ENCODE measurements at places on chromosomes 6 and 20. TPM values are rescaled to one million over a fixed set of nuclear protein-coding genes. Genes with fewer than 3 reads are reported as not detected.

GRCh38 chr6:111800821-111801220, 72.4 kb downstream of the FYN start:
- H3K27ac ChIP-seq = no peak overlapping the region
- no peak overlapping the region for H3K4me3 ChIP-seq
- no peaks in the 10 kb centered on the region for H3K27me3 ChIP-seq
- H3K4me1 ChIP-seq = peaks cover 51% of the 10 kb centered on the region

The GPX5 gene
- total RNA-seq = not detected

The CRISP3 gene
- not detected for total RNA-seq

DNA sequence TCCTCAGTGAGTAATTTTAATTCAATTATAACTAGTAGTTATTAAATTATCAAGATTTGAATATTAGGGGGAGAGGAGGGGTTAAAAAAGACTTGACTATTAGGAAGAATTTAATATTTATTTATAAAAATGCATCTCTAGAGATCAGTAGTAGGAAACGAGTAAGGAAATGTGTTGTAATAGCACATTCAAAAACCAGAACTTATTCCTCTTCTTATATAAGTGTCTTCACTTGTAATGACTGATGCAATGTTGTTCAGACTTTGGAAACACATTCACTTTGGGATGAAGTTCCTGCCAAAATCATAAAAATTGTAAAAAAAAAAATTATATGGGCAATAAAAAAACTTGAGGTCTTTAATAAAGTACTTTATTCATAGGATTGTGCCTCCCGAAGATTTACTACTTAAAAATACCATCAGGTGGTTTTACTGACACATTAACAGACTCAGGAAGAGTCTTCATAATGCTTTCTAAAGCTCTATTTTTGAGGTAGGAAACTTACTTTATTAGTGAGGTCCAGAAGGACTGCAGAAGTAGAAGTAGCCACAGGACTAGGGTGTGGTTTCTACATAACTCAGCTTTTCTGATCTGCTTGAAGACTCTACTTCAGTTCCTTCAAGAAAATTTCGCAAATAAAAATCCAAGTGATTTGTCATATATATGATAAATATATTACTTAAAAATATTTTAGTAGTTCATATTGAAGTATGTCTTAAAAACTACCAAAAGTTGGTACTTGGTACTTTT, 59.8 kb downstream of the CCDC170 start:
- DNase-seq = no peak
- no peaks in the 10 kb centered on the region for H3K4me1 ChIP-seq
- H3K27me3 ChIP-seq = no peaks in the 10 kb centered on the region
- H3K36me3 ChIP-seq = no peaks in the 10 kb centered on the region
- H3K4me3 ChIP-seq = no peak overlapping the region
- no peak overlapping the region for H3K27ac ChIP-seq

GRCh38 chr6:159590835-159591234, 102.2 kb downstream of the SOD2 start:
- no peaks in the 10 kb centered on the region for H3K4me1 ChIP-seq
- no peak for DNase-seq
- H3K27ac ChIP-seq = no peak overlapping the region

- DNase-seq = no peak
- peaks cover 51% of the 10 kb centered on the region for H3K4me1 ChIP-seq
- no peak overlapping the region for H3K27ac ChIP-seq
- H3K36me3 ChIP-seq = no peaks in the 10 kb centered on the region
Observed at GRCh38 chr6:142900227-142900971, 44.6 kb downstream of the HIVEP2 start.

The AVP gene
- not detected for total RNA-seq

GRCh38 chr20:57921676-57922075, 211.9 kb upstream of the PMEPA1 start:
- no peaks in the 10 kb centered on the region for H3K27me3 ChIP-seq
- H3K27ac ChIP-seq = no peak overlapping the region
- DNase-seq = no peak
- no peaks in the 10 kb centered on the region for H3K36me3 ChIP-seq
- H3K4me3 ChIP-seq = no peak overlapping the region

The RPS18 gene
- total RNA-seq = 782 TPM

DNA sequence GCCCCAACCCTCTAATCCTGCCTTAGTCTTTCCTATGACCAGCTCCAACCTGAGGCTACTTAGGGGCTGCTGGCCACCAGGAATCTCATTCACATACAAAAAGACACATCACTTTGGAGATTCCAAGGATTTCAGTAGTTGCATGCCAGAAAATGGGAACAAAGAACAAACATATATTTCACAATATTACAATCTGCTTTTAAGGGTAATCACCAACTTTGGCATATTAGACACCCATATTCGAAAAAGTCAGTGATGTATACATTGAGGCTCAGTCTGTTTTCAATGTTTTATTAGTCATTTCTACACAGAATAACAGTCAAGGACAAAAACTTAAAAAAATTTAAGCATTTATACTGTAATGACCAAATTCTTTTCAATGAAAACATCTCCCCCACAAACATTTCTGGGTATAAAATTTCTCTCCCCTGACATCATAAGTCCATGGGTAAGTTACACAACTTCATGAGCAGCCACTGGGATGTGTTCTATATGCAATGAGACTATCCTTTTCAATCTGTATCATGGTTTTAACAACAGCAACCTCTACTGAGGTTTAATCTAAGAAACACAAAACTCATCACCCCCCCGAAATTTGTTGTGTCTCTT, 103.5 kb downstream of the MAP7 start:
- H3K36me3 ChIP-seq = no peaks in the 10 kb centered on the region
- no peaks in the 10 kb centered on the region for H3K27me3 ChIP-seq
- H3K27ac ChIP-seq = no peak overlapping the region
- H3K4me1 ChIP-seq = no peaks in the 10 kb centered on the region
- H3K4me3 ChIP-seq = no peak overlapping the region
- DNase-seq = no peak

DNA sequence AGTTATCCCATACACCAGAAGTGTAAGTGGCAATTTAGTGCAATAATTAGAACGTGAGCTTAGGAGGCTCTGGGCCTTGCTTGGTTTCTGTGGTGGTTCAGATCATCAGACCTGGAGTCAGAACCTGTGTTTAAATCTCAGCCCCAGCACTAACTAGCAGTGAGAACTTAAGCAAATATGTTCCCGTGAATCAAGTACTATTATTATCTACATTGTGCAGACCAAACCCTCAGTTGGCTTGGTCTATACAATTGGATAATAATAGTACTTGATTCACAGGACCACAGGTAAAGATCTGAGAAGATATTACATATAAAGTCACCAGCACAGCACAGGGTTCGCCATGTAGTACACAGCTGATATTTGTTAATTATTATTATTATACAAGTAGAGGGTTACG, 93.1 kb downstream of the SIM1 start:
- H3K4me3 ChIP-seq = no peak overlapping the region
- no peak for DNase-seq
- H3K4me1 ChIP-seq = no peaks in the 10 kb centered on the region

DNA sequence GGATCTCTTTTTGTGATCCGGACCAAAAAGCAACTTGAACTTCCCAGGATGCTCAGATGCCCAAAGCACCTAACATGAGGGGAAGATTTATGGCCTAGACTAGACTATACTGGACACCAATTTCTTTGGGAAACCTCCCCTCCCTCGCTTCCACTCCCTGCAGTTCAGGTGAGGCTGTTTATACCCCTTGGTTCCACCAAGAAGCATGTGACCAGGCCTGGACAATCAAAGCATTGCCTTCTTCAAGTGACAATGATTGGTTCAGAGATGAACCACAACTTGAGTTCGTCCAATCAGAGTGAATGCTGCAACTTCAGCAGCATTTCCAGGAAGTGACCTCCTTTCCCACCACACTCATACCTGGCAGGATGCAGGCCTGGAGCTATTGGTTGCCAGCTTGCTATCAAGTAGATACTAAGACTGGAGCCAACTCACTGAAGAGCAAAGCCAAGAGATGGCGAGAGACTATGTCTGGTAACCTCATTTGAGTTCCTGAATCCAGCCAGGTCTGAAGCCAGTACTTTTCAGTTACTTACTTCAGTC, 45.6 kb upstream of the SLC9A8 start:
- H3K4me1 ChIP-seq = peaks cover 47% of the 10 kb centered on the region
- no peak for DNase-seq
- no peak overlapping the region for H3K27ac ChIP-seq
- no peaks in the 10 kb centered on the region for H3K36me3 ChIP-seq
- H3K27me3 ChIP-seq = no peaks in the 10 kb centered on the region

Measured in heart right ventricle (tissue), 16 donors.